ENCODE measurements at places on chromosomes 7 and 10. TPM values are rescaled to one million over a fixed set of nuclear protein-coding genes. Genes with fewer than 3 reads are reported as not detected.

GRCh38 chr10:75544386-75544785 lies 113.0 kb downstream of the LRMDA start:
- DNase-seq: peak; percentile 23

DNA sequence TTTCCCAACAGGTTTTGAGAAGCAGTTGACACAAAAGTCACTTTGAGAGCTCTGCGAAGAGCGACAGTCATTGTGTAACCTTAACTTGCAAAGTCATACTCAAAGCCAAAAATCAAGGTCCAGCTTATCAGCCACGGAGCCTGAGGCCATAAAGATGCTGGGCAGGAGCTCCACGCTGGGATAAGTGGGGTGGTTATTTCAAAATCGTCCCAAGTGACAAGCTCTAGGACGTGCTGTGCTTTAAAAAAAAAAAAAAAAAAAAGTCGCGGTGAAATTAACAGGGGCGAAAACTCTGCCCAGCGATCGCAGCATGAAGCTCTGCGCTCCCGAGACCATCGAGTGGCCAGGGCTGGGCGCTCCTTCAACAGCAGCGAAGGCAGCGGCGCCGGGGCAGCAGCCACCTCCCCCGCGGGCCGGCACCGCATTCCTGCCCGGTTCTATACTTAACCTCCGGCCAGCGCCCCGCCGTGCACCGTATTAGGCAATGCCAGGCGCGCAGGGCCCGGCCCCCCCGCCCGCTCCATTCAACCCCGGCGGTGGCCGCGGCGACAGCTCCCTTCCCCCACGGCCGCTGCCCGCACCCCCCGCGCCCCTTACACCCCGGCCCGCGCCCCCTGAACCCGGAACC lies 657 bp downstream of the HACD1 start:
- peak; percentile 52 for DNase-seq

DNA sequence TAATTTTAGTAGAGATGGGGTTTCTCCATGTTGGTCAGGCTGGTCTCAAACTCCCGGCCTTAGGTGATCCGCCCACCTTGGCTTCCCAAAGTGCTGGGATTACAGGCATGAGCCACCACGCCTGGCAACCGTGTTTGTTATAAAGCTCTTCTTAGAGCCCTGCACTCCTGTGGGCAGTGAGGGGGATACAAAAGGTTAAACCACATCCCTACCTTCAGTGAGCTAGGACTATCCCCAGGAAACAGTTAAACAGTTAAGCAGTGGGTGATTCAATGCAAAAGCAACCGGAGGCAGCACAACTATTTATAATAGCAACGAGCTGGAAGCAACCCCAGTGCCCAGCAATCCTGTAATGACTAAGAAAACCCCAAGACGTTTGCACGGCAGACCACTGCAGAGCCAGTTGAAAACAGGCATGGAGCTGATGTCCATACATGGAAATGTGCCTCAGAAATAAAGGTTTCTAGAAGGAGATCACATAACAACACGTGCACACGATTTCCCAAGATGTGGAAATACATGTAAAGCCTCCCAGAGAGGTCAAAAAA lies 107.2 kb upstream of the LYZL2 start:
- DNase-seq: peak; percentile 97

DNA sequence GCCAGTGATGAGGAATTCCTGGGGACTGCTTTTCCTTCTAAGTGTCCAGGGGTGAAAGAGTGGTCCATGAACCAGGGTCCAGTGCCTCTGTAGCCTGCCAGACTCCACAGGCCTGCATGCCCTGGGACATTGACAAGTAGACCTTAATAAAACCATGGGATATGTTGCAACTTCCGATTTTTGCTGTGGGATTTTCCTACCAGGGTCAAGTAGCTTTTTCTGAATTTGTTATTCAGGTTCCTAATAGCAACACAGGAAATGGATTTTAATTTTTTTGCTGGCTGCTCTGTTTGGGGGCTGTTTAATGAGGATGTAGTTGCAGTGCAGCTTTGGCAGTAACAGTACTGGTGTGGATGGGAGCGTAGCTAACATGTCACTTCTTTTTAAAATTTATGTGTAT lies 42.1 kb downstream of the WBP1L start:
- peak; percentile 77 for DNase-seq

- no peak for DNase-seq
Observed at GRCh38 chr7:43735403-43735801, 6.1 kb upstream of the COA1 start.

WDFY4 gene
- 2.1 TPM for polyA plus RNA-seq

DNA sequence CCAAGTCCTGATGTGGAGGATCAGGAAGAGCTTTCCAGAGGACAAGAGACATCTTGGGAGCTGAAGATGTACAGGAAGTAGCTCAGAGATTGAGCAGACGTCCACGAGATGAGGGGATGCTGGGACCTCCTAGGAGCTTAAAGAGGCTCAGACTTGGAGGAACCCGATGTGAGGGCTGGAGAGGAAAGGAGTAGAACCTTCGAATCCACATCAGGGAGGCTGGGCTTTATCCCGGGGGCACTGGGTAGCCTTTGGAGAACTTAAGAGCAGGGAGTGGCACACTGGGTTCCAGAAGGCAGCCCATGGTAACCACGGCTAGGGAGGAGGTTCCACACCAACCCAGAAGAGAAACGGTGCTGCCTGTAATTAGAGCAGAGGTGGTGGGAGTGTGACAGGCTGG lies 10.8 kb downstream of the PRKCQ start:
- DNase-seq: no peak

ZFAND4 gene
- 10.5 TPM for polyA plus RNA-seq

GRCh38 chr7:94286111-94286510 lies 108.6 kb upstream of the COL1A2 start:
- no peak for DNase-seq

DNA sequence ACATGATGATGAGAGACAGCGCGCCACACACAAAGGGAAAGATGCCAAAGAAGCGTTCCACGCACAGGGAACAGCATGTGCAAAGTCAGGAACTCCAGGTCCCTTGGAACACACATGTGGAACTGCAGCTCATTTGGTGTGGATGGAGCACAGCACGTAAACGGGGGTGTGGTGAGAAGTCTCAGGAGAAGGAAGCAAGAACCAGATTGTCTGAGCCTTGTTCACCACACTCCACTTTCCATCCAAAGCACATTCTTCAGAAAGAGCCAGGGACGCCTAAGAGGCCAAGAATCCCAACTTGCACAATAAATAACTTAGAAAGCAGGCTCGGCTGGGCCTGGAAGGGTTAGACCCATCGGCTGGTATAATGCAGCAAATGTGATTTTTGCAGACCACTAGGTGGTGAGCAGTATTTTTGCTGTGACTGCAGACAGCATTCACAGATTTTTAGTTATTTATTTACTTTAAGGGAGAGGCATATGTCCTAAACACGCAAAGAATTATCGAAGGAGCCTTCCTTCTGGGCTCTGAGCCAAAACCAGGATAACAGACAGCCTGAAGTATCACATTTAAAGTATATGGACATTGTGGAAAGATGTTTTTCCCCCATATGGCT lies 27.9 kb upstream of the ASCC1 start:
- DNase-seq: peak; percentile 90

DNA sequence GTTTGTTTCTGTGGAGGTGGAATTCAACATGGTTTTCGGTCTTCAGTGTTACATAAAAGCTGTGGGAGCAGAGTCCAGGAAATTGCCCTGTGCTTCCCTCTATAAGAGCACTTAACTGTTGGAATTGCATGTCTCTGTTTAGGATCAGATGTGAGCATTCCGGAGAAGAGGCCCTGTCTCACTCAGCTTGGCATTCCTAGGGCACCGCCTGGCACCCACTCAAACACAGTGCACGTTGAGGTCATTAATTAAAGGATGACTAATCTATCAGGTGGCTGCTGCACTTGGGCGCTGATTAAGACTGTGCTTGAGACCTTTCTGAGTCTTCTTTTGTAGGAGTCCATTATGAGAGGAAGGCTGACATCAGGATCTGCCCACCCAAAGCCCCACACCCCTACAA lies 82.8 kb upstream of the VIPR2 start:
- no peak for DNase-seq

- DNase-seq: no peak
Observed at GRCh38 chr7:75718390-75719031, 20.2 kb downstream of the HIP1 start.

GPER1 gene
- 8.9 TPM for polyA plus RNA-seq

DNA sequence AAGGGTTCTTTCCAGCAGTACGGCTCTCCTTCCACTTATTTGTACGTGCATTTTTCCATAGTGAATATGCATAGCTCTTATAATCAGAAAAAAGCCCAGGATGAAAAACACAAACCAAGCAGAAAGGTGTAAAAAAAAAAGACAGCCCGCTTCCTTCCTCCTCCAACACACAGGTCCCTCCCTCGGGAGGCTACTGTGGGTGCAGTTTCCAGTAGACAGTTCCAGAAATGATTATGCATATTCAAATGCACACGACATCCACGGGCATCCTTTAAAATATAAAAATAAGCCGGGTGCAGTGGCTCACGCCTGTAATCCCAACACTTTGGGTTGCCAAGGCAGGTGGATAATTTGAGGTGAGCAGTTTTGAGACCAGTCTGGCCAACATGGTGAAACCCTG lies 59.9 kb downstream of the TNRC18 start:
- no peak for DNase-seq

DNA sequence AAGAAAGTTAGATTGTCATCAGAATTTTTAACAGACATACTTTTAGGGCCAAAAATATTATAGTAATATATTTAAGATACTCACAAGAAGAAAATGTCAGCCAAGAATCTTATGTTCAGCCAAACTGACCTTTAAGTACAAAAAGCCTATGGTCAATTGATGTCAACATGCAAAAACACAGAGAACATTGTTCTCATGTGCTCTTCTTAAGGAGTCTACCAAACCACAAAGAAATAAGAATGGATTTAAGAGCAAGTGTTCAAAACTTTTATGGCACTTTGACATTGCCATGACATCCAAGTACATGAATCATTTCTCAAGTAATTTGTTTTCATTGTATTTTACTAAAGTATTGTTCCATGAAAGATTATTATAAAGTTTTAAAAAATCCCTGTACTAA lies 180.4 kb downstream of the TMEM26 start:
- no peak for DNase-seq

SLC29A3 gene
- 3.6 TPM for polyA plus RNA-seq

FAM25C gene
- not detected for polyA plus RNA-seq

RARRES2 gene
- 53.1 TPM for polyA plus RNA-seq

DNA sequence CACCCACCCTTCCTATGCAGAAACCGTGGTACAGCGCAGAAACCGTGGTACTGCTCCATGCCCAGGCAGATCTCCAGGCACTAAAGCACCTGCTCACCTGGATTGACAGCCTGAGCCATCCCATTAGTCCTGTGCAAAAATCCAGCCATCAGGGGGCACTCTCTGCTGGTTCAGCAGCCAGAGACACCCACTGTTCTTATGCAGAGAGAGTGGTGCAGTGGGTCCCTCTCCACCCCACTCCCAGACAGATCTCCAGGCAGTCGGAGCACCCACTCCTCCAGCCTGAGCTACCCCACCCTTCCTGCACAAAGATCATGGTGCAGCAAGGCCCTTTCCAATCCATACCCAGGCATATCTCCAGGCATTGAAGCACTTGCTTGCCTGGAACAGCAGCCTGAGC lies 219.8 kb downstream of the CTNNA3 start:
- no peak for DNase-seq

DNA sequence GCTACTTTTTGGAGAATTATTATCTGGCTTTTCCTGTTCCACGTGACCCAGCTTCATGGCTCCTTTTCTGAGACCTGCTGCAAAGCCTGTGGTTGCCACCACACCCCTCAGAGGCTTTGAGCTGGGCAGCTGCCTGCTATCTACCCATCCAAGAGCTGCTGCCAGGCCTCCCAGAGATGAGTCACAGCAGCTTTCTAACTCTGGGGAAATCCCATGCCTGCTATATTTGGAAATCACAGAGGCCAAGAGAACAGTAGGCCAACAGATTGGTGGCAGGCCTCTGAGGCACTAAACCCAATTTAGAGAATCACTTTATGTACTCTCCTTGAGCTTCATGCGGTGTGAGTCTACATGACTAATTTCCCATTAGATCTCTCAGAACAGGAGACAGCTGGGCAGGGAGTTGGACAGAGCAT lies 35.2 kb downstream of the SGCE start:
- peak; percentile 79 for DNase-seq

DNA sequence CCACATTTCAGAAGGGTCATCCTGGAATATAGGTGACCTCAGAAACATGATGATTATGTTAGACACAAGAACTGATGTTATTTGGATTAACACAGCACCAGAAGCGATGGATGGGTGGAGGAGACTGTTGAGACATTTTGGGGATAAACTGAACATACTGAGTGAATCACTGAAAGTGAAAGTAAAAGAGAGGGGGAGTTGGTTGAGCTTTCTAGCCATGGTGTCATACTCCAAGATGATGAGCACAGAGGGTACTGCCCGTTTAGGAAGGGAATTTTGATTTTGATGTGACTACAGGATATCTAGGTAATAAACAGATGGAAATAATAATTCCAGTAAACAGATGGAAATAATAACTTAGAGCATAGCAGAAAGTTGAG lies 248.0 kb upstream of the NPY start:
- no peak for DNase-seq

IGF2BP3 gene
- polyA plus RNA-seq: 35.9 TPM

TDRD1 gene
- polyA plus RNA-seq: 0.20 TPM

- DNase-seq: peak; percentile 95
Observed at GRCh38 chr7:128833148-128833945, 3.1 kb downstream of the FLNC start.

- DNase-seq: no peak
Observed at GRCh38 chr7:134690614-134691504, 44.2 kb downstream of the BPGM start.

DNA sequence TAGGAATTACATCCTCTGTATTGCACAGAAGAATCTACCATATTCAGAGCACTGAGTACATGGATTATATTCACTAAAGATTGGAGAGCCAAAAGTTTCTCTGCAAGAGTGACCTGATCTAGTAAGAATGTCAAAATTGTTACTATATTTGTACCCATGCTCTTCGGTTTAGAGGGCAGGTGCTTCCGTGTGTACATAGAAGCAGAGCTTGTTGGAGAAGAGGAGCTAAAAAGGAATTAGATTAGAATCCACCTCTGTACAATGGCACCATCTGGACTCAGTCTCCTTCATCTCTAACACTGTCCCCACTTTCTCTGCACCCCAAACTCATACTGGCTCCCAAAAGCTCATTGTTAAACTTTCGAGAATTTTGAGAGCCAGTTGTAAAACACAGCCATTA lies 8.3 kb downstream of the CALD1 start:
- DNase-seq: no peak

DNA sequence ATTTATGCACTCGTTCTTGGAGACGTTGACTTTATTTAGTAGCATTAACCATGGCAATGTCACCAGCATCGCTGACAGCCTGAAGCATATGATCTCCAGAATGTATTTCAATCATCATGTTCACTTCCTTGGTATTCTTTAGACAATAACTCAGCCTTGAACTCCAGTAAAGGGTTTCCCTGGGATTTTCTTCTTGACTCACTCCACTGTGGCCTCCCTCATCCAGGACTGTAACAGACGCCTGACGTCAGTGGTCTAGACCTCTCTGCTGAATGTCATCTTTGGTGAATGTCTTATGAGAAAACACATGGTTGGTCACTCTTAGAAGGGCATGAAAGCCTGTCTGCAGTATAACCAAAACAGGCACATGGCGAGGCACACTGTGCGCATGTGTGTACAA lies 64.4 kb downstream of the EGFR start:
- DNase-seq: no peak

CTAGE4 gene
- polyA plus RNA-seq: 1.9 TPM
